GM23248 (cell line): ENCODE measurements at places on chromosomes 13 and 19. TPM values are rescaled to one million over a fixed set of nuclear protein-coding genes. Genes with fewer than 3 reads are reported as not detected.

DNA sequence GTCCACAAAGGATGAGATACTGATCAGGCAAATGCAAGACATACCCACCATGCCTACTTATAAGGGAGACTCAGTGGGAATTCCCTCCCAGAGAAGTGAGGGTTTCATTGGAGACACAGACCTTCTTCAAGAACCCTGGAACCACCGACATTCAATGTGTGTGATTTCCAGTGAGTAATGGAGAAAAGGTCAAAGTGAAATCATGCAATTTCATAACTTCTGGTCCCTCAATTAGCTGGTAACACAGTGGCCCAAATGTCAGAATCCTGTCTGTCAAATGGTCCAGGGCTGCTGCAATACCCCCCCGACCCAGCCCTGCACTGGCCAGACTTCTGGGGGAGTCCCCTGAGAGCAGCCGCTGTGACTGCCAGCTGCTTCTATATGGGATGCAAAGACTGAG is 4.7 kb upstream of the METTL21C start:
- DNase-seq: no peak

- no peak for DNase-seq
Measured at GRCh38 chr13:65826657-65827056, 1403.5 kb downstream of the PCDH9 start.

GRCh38 chr13:22648320-22648801 is 532.4 kb upstream of the SGCG start:
- no peak for DNase-seq

- no peak for DNase-seq
Measured at GRCh38 chr19:17325881-17326594, 8.6 kb downstream of the ANO8 start.

DNA sequence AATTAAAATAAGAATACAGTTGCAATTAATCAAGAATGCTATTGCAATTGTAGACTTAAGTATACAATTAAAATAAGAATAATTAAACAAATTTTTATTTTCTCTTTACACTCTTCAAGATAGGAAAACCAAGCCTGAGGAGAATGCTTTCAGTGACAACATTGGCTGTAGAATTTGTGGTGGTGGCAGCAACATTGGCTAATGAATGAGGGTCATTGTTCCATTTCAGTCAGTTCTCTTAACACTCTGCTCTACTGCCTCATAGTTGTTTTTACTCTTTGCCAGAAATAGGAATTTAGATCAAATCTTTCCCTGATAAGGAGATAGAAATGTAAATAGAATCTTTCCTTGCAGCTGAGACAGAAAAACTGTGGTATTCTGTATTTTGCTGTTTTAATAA is 391.6 kb downstream of the PCDH20 start:
- no peak for DNase-seq

- DNase-seq: no peak
Measured at GRCh38 chr13:78997902-78998629, 339.1 kb upstream of the OBI1 start.

GRCh38 chr13:20782116-20782708 is 8.5 kb upstream of the EEF1AKMT1 start:
- no peak for DNase-seq

- no peak for DNase-seq
Measured at GRCh38 chr13:99758460-99759162, 213.0 kb downstream of the ZIC5 start.

- DNase-seq: no peak
Measured at GRCh38 chr19:34288381-34288780, 34.0 kb downstream of the GARRE1 start.

GRCh38 chr19:10852098-10852800 is 4.0 kb downstream of the C19orf38 start:
- DNase-seq: peak; percentile 76

DNA sequence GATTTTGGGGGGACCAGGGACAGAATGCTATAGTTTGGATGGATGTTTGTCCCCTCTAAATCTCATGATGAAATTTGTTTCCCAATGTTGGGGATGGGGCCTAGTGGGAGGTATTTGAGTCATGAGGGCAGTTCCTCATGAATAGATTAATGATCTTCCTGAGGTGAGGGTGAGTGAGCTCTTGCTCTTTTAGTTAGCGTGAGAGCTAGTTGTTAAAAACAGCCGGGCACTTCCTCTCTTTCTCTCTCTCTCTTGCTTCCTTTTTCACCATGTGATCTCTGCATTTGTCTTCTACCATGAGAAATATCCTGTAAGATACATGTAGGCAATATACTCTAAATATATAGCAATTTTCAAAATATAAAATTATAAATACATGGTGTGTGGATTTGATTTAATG is 290.8 kb upstream of the PCDH9 start:
- no peak for DNase-seq

GRCh38 chr13:76398425-76398824 is 487.8 kb downstream of the KCTD12 start:
- DNase-seq: peak; percentile 1

DNA sequence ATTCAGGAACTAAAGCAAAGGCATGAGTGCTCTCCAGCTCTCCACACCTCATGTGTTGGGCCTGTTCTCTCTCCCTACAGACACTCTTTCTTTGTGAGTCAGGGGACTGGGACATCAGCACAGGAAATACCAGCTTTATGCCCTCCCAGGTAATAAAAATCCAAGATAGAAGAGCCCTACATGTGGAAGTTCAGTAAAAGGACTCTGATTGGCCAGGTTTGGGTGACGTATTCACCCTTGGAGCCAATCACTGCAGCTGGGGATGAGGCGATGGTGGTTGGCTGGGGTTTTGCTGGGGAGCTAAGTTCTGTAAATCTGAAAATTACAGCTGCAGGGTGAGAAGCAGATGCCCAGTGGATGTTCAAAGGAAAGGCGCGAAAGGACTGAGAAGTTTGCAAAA is 32.5 kb downstream of the CCDC70 start:
- no peak for DNase-seq

- DNase-seq: no peak
Measured at GRCh38 chr13:40345654-40346372, 320.6 kb downstream of the FOXO1 start.

GRCh38 chr19:50458396-50459066 is 17.8 kb upstream of the EMC10 start:
- peak; percentile 47 for DNase-seq

DNA sequence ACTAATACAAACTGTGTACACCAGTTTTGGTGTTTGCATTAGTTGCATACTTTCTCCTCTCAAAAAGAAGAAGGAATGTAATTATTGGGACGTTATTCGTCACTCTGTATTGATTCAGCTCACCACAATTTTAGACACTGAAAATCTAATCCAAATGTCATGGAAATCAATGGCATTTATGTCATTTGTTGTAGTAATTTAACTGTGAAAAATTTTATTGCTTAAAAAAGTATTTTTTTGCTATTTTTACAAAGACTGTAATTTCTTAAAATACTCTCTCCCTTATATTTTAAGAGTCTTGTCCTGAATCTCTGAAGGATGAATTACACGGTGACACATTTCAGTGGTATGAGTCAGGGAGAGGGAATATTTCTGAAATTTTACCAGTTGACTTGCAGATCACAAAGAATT is 2117.6 kb downstream of the PCDH9 start:
- peak; percentile 3 for DNase-seq

DNA sequence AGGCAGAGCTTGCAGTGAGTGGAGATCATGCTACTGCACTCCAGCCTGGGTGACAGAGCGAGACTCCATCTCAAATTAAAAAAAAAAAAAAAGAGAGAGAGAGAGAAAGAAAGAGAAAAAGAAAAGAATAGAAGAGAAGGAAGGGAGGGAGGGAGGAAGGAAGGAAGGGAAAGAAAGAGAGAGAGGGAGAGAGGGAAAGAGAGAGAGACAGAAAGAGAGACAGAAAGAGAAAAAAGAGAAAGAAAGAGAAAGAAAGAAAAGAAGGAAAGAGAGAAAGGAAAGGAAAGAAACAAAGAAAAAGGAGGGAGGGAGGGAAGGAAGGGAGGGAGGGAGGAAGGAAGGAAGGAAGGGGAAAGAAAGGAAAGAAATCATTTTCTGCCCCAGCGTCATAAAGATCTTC is 7.0 kb upstream of the UNC13A start:
- no peak for DNase-seq

GRCh38 chr13:113648216-113648610 is 9.8 kb downstream of the ATP4B start:
- DNase-seq: no peak

DNA sequence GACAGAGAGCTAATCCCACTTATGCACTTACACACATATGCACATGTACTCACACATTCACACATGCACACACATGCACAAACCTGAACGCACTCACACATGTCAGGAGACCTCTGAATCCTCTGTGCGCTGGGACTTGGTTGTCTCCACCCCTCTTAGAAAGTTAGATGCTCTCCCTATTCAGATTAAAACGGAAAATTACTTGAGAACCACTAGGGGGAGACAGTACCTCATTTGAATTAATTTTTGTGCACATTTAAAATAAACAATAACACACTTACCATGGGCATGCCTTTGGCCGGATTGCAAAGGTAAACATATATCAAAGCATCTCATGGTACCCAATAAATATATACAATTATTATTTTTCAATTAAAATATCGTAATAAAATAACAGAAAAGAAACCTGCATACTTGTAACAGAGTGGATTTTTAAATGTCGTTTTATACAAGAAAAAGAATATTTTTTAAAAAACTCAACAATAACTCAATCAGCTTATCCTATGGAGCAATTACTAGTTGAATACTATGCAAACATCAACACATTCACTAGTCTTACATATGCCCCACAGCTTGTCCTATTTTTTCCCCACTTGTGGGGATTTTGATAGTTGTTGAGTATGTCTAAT is 9.5 kb upstream of the LILRB4 start:
- DNase-seq: peak; percentile 40

- DNase-seq: no peak
Measured at GRCh38 chr13:110981379-110981778, 66.5 kb upstream of the ANKRD10 start.

DNA sequence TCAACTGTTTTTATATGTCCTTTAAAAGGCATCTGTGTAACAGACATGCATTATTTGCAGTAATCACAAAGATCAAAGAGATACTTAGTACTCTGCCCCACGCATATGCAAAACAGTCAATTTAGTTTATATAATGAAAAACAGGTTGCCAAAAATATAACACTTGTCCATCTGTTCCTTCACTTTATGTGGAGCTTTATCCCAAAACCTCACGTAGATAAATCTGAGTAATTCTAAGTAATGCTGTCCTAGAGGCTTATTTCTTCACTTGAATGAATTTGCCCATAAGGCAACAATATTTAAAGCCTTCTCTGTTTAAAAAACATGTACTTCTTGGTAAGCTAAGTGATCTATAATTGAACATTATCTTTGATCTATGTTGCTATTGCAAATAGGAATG is 20.3 kb upstream of the SLITRK6 start:
- DNase-seq: no peak

GRCh38 chr19:33675501-33676124 is 53.9 kb downstream of the CHST8 start:
- DNase-seq: no peak

DNA sequence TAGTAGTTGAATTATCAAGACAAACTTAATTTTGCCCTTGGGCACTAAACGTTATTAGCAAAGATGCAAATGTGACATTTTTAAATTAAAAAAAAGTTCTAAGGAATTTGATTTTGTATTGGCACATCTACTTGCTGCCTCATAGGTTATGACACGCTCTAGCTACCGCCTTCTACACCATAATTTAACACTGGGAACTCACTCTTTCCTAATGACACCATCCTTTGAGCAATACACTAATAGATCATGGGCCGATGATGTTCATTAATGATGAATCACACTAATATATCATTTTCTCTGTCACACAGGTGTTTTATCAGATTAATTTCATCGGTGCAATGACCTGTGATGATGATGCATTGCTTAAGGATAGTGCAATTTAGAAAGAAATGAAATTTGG is 528.8 kb upstream of the PCDH9 start:
- DNase-seq: no peak

DNA sequence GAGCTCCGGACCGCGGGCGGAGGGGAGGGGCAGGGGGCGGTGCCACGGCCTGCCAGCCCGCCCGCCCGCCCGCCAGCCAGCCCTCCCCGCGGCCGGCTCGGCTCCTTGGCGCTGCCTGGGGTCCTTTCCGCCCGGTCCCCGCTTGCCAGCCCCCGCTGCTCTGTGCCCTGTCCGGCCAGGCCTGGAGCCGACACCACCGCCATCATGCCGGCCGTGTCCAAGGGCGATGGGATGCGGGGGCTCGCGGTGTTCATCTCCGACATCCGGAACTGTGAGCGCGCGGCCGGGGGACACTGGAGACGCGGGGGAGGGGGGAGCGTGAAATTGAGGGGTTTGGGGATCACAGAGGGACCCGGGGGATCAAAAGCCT is at the start of gene AP2A1:
AP2A1 (plus strand) TSS at position 72 of the 370 bp plus-strand sequence; CDS start at position 205, 133 bp downstream.
- DNase-seq: no peak

DNA sequence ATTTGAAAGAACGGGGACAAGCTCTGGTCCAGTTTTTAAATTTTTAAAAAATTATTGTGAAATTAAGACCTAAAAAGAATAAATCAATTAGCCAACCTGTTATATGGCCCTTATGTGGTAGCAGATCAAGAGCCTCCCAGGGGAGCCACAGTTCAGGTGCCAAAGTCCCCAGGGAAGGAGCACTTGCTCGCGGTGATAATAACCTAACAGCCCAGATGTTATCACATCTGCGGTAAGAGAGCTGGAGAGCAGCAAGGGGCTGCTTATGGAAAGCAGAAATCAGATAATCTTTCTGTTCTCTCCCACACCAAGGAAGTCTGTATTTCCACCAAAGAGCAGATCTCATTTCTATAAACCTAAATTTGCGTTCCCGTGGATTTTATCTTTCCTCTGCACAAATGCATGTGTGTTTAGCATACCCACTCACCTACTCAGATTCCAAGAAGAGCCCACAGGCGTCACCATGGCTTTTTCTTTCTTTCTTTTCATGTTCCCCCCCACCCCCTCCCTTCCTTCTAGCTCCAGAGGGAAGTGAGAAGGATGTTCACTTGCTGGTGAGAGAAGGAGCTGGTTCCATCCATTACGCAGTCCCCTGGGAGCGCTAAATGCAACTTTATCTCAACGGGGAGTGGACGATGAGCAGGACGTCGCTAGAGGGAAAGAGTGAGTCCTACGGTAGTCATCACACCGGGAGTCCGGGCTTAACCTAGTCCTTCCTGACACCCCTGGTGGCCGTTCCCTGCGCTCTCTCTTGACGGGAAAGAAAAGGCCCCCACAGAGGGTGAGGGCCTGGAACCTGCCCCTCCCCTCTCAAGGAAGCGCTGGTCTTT is 1.6 kb upstream of the POU4F1 start:
- peak; percentile 52 for DNase-seq

GRCh38 chr13:38685431-38685830 is 1.4 kb upstream of the FREM2 start:
- no peak for DNase-seq

- DNase-seq: no peak
Measured at GRCh38 chr13:51015973-51016372, 95.1 kb downstream of the C13orf42 start.

The MCEMP1 gene
- not detected in 2 replicates for total RNA-seq

The ZIK1 gene
- 5.3 and 10.4 TPM in 2 replicates for total RNA-seq

The TNFRSF19 gene
- total RNA-seq: 3.4 and 5.4 TPM in 2 replicates

The IGFL1 gene
- not detected in 2 replicates for total RNA-seq

The GRK1 gene
- not detected in 2 replicates for total RNA-seq

The TEX26 gene
- 0.22 TPM in 1 of 2 replicates, not detected in the other for total RNA-seq

The COX6B2 gene
- not detected in 2 replicates for total RNA-seq

The USHBP1 gene
- not detected in 2 replicates for total RNA-seq

The UNC13A gene
- under 0.01 and 0.11 TPM in 2 replicates for total RNA-seq

The LILRB4 gene
- not detected in 2 replicates for total RNA-seq

The GNG7 gene
- total RNA-seq: 0.11 TPM in 1 of 2 replicates, not detected in the other
